ENCODE measurements at places on chromosomes 6 and 20.

GRCh38 chr6:73134588-73134987 is 90.7 kb downstream of the KHDC1L start:
- no peak for DNase-seq

- DNase-seq = no peak
Observed at GRCh38 chr6:116287689-116288282, 8.1 kb upstream of the TSPYL1 start.

- no peak for DNase-seq
Observed at GRCh38 chr6:167153521-167153959, 4.2 kb downstream of the GPR31 start.

- no peak for DNase-seq
Observed at GRCh38 chr6:102028176-102028575, 634.7 kb downstream of the GRIK2 start.

DNA sequence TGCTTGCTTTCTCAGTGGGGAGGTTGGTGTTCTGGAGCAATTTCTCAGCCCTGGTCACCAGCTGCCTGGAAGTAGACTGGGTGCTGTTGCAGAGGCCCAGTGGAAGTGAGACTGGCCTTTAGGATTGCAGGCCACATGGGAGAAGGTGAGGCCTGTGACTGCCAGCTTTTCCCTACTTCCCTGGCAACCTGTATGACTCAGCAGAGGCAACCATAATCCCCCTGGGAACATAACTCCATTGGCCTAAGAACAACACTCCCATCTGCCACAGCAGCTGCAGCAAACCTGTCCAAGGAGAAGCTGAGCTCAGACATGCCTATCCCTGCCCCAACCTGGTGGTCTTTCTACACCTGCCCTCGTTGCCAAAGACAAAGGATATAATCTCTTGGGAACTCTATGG is 473.5 kb upstream of the SPTLC3 start:
- DNase-seq = no peak

DNA sequence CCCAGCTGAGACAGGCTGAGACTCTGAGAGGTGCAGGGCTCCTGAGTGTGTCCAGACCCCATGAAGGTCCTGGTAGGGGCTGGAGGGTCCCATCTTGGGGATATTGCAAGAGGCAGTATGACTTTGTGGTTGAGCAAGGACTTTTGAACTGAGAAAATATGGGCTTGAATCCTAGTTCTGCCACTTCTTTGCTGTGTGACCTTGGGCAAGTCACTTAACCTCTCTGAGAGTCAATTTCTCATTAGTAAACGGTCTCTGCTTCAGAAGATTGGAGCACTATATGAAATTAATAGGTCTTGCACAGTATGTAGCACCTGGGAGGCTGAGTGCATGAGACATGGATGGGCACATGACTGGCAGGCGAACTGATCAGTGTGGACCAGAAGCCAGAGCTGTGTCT is 42.7 kb downstream of the TFEB start:
- DNase-seq = no peak

- DNase-seq = no peak
Observed at GRCh38 chr20:24987873-24988835, 4.4 kb downstream of the APMAP start.

- no peak for DNase-seq
Observed at GRCh38 chr6:75934643-75935472, 137.6 kb downstream of the IMPG1 start.

GRCh38 chr6:50600280-50600679 is 113.0 kb upstream of the TFAP2D start:
- no peak for DNase-seq

- DNase-seq = no peak
Observed at GRCh38 chr20:34626992-34627391, 49.9 kb downstream of the PIGU start.

DNA sequence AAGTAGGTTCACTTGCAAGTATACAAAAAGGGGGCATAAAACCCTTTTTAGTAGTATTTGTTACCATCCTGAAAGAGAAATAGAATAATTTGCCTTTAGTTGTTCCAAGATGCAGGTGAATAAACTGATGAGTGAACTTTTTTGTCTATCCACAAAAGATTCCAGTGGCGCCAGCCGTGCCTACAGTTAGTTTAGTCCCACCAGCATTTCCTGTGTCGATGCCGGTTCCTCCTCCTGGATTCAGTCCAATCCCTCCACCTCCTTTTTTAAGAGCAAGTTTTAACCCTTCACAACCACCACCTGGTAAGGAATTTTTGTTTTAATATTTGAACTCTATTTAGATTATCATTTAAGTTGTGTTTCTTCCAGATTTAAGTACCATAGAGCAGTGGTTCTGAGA is 90.9 kb downstream of the SCAF8 start:
- DNase-seq = no peak

DNA sequence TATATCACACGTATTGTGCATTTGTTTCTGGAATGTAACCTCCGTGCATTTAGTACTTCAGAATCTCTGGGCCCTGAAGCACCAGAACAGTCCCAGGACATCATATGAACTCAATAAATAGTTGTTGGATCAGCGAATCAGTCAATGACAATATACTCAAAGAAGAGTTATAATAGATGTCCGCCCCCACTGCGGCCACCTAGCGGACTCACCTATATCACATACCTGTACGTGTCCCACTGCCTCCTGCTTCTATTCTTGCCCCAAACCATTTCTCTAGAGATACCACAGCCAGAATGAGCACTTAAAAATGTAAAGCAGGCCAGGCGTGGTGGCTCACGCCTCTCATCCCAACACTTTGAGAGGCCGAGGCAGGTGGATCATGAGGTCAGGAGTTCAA is 73.9 kb downstream of the DCDC2 start:
- no peak for DNase-seq

DNA sequence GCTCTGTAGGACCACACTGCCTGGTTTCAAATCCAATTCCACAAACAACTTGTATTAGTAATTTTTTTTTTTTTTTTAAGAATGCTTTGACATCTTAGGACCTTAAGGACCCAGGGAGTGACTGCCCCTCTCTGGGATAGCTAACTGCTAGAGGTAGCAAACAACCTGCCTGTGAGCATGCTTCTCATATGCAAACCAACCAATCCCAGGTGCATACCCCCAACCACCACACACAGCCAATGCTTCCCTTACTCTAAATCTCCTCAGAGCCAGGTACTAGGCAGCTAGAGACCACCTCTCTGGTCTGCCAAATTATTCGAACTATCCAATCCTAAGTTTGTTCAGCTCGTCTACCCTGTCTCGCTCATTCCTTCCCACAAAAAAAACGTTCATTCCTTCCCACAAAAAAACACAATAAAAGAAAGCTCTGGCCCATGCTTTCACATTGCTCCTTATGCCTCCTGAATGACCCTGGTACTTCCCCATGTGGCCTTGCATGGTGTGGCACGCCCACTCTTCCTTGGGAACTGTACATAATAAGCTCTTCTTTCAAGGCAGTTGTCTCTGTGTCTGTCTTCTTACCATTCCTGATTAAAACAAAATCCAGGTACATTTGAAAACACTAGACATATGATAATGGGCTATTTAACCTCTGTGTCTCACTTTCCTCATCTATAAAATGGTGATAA is 6.4 kb downstream of the SERAC1 start:
- DNase-seq = no peak

- DNase-seq = no peak
Observed at GRCh38 chr6:83292900-83293843, 100.0 kb downstream of the RWDD2A start.

DNA sequence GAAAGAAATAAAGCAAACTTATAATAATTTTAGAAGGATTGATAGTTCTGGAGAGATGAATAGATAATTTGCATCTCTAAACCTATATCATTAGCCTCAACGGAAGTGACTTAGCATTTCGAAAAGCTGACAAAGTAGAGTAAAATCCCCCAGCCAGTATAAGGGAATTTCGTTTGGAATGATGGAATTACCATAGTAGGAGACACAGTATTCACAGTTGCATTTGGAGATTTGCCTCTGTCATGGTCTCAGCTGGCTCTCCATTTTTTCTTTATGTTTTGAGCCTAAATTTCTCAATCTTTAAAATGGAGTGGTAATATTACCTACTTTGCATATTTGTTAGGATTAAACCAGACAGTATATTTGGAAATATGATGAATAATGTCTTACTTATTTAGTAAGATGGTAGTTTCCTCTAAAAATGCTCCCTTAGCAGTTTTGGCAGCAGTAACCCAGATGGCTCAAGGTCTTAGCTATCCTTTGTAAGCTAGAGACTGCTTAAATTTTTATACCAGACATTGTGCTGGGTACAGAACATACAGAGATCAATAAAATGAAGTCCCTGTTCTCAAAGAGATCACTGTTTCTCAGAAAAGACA is 58.2 kb downstream of the SMAP1 start:
- DNase-seq = no peak

DNA sequence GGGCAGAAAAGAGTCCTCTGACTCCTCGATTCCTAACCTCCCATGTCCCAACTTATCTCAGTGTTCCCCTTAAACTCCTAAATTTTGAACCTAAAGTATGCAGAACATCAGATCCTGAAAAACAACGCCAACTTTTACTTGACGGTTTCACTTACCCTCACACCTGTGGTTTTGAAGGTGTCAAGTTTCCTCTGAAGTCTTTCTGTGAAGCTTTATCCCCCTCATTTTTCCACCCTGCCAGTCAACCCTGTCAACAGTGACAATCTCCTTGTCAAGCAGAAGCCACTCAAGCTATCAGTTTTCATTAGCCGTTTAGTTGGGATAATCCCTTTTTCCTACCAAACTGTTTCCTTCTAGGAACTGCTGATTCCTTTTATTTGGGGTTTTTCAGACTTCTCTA is 245.4 kb upstream of the PREP start:
- no peak for DNase-seq

DNA sequence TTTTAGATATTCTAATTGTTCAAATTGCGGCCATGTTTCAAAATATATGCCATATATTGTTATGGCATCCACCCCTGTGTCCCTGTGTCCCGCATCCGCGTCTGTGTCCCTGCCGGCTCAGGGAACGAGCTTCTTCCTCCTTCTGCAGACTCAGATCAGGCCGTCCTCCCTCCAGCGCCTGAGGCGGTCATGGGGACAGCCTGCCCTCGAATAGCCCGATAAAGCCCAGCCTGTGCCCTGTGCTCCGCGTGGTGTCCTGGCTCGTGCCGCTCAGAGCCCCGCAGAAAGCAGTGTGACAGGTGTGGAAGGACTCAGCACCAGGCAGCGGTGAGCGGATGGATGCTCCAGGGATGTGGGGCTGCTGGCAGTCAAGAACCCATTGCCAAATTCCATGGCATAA is 663.4 kb upstream of the DEFB115 start:
- no peak for DNase-seq

GRCh38 chr6:48986845-48987244 is 476.2 kb downstream of the MMUT start:
- no peak for DNase-seq

- DNase-seq = no peak
Observed at GRCh38 chr20:62704341-62704948, 4.2 kb upstream of the NTSR1 start.

DNA sequence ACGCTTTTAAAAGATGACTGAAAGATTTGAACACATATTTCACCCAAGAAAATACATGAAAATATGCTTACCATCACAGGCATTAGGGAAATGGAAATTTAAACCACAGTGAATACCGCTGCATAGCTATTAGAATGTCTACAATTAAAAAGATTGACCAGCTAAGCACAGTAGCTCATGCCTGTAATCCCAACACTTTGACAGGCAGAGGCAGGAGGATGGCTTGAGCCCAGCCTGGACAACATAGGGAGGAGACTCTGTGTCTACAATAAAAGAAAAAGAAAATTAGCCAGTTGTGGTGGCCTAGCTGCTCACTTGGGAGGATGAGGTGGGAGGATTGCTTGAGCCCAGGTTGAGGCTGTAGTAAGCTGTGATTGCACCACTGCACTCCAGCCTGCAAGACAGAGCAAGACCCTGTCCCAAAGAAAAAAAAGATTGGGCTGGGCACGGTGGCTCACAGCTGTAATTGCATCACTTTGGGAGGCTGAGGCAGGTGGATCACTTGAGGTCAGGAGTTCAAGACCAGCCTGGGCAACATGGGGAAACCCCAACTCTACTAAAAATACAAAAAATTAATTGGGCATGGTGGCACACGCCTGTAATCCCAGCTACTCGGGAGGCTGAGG is 163.7 kb upstream of the AKAP12 start:
- DNase-seq = no peak

- DNase-seq = no peak
Observed at GRCh38 chr6:159282421-159282820, 113.2 kb downstream of the FNDC1 start.

- no peak for DNase-seq
Observed at GRCh38 chr6:75788894-75789293, 39.9 kb downstream of the MYO6 start.

- DNase-seq = no peak
Observed at GRCh38 chr6:44828780-44829179, 441.3 kb downstream of the CDC5L start.

DNA sequence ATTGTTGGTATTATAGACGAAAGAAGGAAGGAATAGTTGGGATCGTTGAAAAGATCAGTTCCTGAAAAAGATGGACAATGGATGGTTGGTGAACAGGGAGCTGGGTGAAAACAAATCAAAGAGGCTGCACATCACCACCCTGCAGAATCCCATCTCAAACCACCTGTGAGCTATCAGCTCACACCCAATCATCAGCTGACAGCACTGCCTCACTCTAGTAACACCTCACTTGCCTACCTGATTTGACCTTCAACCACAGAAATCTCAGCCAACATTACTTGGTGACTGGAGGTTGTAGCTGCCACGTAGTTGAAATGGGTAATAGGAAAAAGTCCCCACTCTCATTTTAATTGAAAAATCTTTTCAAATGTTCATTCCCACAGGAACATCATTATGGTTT is 101.8 kb upstream of the DST start:
- no peak for DNase-seq
